ENCODE measurements at places on chromosomes 1 and 21.

- no peak for DNase-seq
Measured at GRCh38 chr1:102102276-102102780, 105.6 kb upstream of the OLFM3 start.

GRCh38 chr1:26831546-26832248 lies 5.2 kb downstream of the ZDHHC18 start:
- DNase-seq: no peak

DNA sequence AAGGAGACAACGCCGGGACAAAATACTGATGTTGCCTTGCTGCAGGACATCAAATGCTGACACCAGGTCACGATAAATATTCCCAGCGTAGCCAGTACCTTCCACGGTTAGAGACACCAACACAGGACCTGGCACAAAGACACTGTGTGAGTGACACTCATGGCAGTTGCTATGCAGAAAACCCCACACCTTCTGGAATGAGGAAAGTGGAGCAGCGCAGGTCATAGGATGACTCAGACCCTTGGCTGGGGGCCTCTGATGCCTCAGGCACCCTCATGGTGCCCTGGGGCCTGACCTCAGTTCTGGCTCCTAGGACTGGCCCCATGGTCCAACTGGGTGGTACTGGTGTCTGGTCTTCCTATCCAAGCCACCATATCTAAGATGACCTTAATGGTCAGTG lies 7.0 kb downstream of the DCST2 start:
- peak; percentile 80 for DNase-seq

DNA sequence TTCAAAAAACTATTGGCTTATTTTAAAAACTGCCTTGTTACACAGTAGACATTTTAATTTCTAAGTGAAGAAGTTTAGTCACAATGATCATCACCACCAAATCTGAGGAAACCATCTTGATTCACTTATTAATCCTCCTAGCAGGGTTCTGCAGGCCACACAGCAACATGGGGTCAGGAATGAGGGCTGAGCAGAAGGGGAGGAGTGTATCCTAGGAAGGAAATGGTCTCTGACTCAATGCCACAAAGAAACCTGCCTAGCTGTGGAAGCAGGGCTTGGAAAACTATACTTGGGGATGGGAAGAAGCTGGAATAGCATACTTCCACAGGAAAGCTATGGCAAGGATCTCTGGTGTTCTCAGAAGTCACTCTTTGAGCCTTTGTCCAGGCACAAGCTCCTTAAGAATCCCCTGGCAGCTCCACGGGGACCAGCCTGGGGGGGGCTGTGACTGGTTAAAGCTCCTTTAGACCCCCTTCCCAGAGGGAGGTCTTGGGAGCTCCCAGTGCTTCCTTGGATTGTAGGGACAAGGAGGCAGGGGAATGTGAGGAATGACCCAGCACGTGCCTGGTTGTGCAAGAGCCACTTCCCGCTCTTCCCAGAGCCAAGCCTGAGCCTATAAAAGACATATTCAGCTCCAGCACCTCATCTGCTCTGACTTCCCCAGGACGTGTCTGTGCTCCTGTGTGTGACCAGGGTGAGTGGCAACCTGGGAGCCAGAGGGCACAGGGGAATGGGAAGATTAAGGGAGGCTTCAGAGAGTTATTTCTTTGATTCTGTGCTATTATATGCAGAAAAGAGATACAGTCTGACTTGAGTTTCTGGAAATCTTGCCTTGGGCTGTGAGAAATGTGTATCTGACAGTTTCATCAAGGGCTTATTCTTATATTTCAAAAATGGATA lies at the start of gene LCE2A:
TSS of gene LCE2A (plus strand) at position 645 of the 900 bp plus-strand sequence. CDS start 557 bp downstream, outside the sequence.
- no peak for DNase-seq

All from MG63 (cell line).